CD4-positive, alpha-beta T cell (primary cell): ENCODE measurements at places on chromosomes 6 and 20. TPM values are rescaled to one million over a fixed set of nuclear protein-coding genes. Genes with fewer than 3 reads are reported as not detected.

The FBXL4 gene
- total RNA-seq, result 7.0 TPM

The MEP1A gene
- not detected for total RNA-seq

The GPX5 gene
- total RNA-seq, result not detected

The CNR1 gene
- not detected for total RNA-seq

The POU3F2 gene
- total RNA-seq, result not detected
